ENCODE measurements at places on chromosomes 12 and 14.
A peak's percentile ranks its signal among the peaks of the same experiment; 100 is the strongest.

DNA sequence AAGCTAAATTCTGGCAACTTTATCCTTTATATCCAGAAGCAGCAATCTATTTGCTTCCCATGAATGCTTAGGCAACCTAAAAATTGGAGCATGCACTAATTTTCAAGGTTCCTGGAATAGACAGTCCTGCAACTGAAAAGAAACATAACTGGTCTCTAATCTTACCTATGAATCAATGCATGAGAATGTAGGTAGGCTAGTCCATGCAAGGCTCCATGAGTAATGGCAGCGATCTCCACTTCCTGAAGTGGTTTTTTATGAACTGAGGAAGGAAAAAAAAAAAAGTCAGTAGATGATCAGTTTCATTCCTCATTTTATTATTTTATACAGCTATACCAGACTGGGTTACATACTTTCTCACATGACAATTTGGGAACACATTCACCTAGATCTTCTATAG lies 102.0 kb downstream of the PEBP1 start:
- no peak overlapping the region for H3K4me3 ChIP-seq
- peaks cover 5% of the 10 kb centered on the region for H3K4me1 ChIP-seq
- H3K36me3 ChIP-seq: peaks cover 22% of the 10 kb centered on the region
- H3K27ac ChIP-seq: no peak overlapping the region

DNA sequence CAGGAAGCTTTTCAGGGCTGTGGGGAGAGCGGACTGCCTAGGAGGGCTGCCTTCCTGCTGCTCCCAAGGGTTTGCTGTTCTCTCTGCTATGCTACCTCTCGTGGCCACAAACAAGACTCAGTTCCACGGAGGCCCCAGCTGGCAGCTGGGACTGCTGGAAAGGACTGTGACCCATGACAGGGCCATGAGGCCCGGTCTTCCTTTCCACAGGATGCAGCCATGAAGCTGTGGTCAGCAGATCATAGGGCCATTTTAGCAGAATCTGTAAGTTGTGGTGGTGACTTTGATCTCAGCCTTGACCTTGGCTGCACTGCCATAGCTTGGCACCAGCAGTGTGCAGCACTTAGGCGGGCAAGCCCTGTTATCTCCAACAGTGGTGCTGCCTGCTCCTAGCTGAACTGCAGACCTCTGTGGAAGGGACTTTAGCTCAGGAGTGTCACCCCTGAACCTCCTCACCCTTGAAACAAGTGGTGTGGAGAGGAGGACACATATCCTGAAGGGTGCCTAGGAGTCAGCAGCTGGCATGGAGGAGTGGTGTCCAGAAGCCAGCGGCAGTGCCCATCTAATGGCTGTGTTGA lies 12.3 kb downstream of the KRT80 start:
- H3K4me1 ChIP-seq: peaks cover under 1% of the 10 kb centered on the region
- H3K27me3 ChIP-seq: peaks cover 10% of the 10 kb centered on the region
- H3K4me3 ChIP-seq: no peak overlapping the region
- H3K36me3 ChIP-seq: no peaks in the 10 kb centered on the region
- DNase-seq: no peak
- H3K27ac ChIP-seq: no peak overlapping the region

DNA sequence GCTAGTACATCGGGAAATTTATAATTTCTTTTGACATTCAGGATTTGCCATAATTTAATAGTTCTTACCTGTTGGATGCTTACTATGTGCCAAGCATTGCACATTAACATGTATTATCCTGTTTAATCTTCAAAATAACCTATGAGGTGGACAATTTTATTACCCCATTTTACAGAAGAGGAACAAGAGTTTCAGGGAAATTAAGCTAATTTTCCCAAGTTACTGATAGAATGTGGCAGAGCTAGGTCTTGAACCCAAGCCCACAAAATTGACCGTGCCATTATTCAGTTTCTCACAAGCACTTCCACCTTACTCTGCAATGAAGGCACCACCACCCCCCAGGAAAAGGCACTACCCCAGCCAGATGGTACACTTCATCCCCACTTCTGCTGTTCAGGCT lies 161.1 kb upstream of the PLEKHG7 start:
- peaks cover 14% of the 10 kb centered on the region for H3K36me3 ChIP-seq
- H3K27me3 ChIP-seq: no peaks in the 10 kb centered on the region

DNA sequence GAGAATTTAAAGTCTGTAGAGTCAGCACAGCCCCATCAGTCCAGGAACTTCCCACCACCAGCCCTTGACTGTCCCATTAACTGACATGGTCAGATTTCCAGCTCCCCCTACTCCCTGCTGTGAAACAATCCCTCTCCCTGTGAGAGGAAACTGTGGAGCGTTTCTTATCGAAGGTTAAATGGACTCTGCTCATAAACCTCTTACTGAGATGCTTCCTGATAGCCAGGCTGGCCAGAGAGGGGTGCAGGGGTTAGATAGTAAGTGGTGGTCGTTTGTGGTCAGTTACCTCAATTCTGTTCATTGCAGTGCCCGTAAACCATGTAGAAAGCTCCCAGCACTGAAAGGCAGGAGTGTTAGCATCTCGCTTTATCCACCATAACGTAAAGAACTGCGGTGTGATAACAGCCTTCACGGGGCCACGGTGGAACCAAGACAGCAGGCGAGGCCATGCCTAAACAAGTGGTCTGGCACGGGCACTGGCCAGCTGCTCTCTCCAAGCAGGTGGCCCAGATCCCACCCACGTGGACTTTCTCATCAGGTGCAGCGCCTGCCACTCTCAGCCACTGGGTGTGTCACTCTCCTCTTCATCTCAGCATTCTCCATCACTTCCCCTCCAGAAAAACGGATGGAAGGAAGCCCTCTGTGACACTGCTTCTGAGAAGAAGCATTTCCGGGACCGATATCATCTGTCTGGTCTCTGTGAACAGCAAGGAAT lies 102.2 kb downstream of the FBXL14 start:
- DNase-seq: no peak
- no peak overlapping the region for H3K27ac ChIP-seq
- no peaks in the 10 kb centered on the region for H3K27me3 ChIP-seq
- no peak overlapping the region for H3K4me3 ChIP-seq

DNA sequence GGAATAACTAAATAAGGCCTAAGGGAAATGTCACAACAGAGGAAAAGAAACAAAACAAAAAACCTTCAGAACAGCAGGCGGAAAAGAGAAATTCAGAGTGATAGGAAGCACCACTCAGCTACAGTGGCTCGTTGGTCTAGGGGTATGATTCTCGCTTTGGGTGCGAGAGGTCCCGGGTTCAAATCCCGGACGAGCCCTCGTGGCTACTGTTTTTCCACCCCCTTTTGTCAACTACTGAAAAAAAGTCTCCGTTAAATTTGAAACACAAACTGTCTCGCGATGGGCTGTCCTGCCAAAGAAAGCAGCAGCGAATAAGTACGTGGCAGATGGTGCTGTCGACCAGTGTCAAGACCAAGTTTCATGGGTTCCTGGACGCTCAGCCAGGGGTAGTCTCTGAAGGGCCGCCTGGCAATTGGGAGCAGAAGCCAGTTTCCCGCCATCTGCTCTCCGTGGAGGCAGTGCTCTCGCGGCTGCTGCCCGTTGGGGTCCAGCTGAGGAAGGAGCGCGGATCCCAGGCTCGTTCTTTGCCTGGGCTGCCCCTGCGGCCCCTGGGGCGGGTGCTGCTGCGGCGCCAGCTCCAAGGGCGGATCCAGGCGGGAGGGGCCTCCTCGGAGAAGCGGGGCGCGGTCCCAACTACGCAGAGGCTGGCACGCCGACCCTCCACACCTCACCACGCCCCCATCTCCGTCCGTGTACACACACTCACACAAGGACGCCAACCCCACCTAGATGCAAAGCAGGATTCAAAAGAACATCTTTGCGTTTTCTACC lies at the start of gene RNASE4:
Gene RNASE4 (plus strand): TSS at position 670 of the 771 bp plus-strand sequence. CDS start 14,812 bp downstream, outside the sequence.
- no peaks in the 10 kb centered on the region for H3K27me3 ChIP-seq
- peak; percentile 73 for DNase-seq
- peak within 1 kb of the TSS; percentile 52 for H3K27ac ChIP-seq
- no peak within 1 kb of the TSS for H3K4me3 ChIP-seq

GRCh38 chr14:50231475-50232275 lies at the start of gene SOS2:
SOS2 (minus strand) TSS chr14:50231578; CDS start chr14:50231283, 295 bp downstream.
- H3K27me3 ChIP-seq: no peaks in the 10 kb centered on the region
- H3K4me3 ChIP-seq: peak within 1 kb of the TSS; percentile 86
- peaks cover 9% of the 10 kb centered on the region for H3K36me3 ChIP-seq
- H3K27ac ChIP-seq: peak within 1 kb of the TSS; percentile 89
- peaks cover 44% of the 10 kb centered on the region for H3K4me1 ChIP-seq
- peak; percentile 82 for DNase-seq

GRCh38 chr12:52691076-52691840 lies 11.1 kb upstream of the KRT1 start:
- H3K4me1 ChIP-seq: peaks cover 14% of the 10 kb centered on the region
- H3K36me3 ChIP-seq: no peaks in the 10 kb centered on the region
- DNase-seq: peak; percentile 28
- peak overlapping the region; percentile 58 for H3K4me3 ChIP-seq
- H3K27me3 ChIP-seq: peaks cover 61% of the 10 kb centered on the region
- no peak overlapping the region for H3K27ac ChIP-seq

- no peaks in the 10 kb centered on the region for H3K4me1 ChIP-seq
- no peak overlapping the region for H3K27ac ChIP-seq
- no peak for DNase-seq
- no peaks in the 10 kb centered on the region for H3K27me3 ChIP-seq
These were observed 34.1 kb downstream of the SLCO1B1 start for GRCh38 chr12:21165048-21165447.
